ENCODE measurements at places on chromosomes 13 and 19.

GRCh38 chr19:41696402-41697197 is 8.5 kb upstream of the CEACAM7 start:
- ATAC-seq = no peak

DNA sequence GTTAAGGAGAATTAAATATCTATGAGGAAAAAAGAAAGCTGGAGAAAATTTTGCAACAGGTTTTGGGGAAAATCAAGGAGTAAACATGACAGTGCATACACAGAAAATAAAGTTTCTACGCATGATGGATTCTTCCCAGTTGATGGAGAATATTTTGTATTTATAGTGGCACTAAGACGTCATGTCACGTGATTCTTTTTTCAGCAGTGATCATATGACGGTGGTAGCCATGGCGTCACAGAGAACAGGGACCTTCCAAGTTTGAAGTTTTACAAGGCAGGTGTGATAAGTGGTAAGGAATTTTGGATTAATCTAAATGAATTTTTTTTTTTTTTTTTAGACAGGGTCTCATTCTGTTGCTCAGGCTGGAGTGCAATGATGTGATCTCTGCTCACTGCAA is 8.5 kb downstream of the MBD3L1 start:
- ATAC-seq = no peak

DNA sequence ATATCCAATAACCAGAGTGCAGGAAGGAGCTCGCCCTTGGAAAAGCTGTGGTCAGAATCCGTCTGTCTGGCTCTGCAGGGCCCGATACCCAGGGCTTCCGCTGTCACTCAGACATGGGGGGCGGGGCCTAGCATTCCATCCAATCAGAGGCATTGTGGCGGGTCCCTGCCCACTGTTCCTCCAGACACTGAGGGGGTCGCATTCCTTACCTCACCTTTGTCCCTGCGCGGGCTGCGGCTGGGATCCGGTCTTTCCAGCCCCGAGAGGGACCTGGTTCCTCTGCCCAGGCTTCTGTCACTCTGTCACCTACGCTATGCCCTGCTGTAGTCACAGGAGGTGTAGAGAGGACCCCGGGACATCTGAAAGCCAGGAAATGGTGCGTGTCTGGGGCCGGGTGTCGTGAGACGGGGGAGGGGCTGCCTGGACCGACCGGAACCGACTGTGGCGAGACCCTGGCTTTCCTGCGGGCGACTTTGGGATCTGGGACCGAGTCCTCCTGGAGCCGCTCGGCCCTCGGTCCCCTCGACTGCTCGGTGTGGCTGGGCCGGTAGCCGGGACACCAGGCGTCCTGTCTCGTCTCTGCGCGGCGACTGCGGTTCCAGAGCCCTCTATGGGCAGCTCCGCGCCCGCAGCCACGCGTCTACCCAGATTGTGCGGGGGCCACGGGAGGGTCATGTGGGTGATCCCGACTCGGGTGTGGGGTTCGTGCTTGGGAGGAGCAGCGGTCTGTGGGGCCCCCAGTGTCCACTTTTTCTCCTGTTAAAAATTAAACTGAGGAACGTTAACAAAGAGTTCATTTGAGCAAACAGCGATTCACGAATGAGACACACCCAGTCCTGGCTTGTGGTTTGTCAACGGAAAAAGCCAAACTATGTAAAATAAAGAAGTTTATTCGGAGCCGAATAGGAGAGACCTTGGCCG is at the start of gene ZNF69:
TSS of gene ZNF69 (plus strand) at position 172 of the 921 bp plus-strand sequence. CDS start at position 314, 142 bp downstream.
- peak; percentile 89 for ATAC-seq

DNA sequence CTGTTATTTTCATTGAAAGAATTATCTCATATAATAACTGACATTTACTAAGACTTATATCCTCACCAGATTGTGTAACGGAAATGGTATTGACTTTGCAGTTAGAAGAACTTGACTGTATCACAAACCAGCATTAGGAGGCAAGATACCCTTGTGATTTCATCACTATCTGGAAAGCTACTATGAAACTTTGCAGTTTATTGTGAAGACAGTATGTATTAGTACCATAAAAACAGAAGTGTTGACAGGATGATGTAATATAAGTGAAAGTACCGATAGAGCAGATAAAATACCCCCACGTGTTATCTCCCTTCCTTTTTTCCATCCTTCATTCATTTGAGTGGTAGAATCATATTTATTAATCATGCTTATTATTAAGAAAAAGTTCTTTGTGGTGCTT is 365.7 kb upstream of the KLHL1 start:
- ATAC-seq = no peak

GRCh38 chr13:84279166-84279565 is 396.9 kb upstream of the SLITRK1 start:
- ATAC-seq = no peak

DNA sequence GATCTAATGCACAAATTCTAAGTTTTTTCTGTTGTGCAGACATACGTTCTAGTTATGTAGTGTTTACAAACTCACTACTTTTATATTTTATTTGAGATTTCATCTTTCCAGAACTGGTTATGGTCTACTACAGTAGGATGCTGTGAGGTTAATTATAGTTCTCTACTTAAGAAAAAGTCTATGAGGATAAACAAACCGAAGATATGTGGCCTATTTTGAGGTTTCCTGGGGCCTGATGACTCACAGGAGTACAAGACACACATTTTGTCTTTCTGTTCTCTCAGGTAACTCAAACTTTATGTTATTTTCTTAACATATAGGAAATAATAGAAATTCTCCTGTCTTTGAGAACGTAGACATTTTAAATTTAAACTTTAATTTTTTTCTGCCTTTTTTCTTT is 45.1 kb downstream of the PCDH20 start:
- no peak for ATAC-seq

GRCh38 chr13:112877539-112877938 is 91.5 kb upstream of the MCF2L start:
- ATAC-seq = no peak

DNA sequence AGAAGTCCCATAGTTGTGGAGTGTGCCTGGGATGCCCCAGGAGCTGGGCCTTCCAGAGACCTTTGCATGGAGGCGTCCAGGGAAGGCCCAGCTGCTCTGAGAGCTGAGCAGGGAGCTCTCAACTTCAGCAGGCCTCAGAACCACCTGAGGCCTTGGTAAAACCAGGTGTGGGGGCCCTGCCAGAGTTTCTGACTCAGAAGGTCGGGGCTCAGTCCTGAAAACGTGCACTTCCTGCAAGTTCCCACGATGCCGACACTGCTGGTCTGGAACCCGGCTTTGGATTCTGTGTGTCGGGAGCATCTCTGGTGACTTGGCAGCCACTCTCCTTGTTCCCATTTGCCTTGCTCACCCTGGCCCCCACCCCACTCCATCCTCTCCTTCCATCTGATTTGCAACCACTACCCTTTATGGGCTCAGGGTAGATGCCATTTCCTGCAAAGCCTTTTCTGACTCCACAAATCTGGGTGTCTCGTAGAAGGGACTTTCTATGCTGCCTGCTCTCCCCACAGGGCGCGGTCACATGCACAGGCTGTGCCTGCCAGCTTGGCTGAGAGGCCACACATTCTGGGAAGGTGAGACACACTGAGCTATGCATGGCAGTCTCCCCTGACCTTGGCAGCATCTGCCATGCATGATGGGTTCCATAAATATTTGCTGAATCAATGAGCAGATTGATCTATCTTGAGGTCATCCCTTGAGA is 244.7 kb downstream of the COL4A1 start:
- no peak for ATAC-seq

- no peak for ATAC-seq
These were observed 8.1 kb upstream of the KLF2 start for GRCh38 chr19:16316506-16316882.

Measured in activated T-helper 17 cell treated with anti-CD3 and anti-CD28 coated beads, Interleukin-2, amount 50 U/mL, for 72 hours (primary cell).